ENCODE measurements at places on chromosomes 2 and 18. TPM values are rescaled to one million over a fixed set of nuclear protein-coding genes. Genes with fewer than 3 reads are reported as not detected.

- no peaks in the 10 kb centered on the region for H3K36me3 ChIP-seq
- H3K27me3 ChIP-seq, result no peaks in the 10 kb centered on the region
- DNase-seq, result no peak
- H3K4me1 ChIP-seq, result no peaks in the 10 kb centered on the region
Measured at GRCh38 chr2:109295070-109295780, 166.2 kb downstream of the SH3RF3 start.

DNA sequence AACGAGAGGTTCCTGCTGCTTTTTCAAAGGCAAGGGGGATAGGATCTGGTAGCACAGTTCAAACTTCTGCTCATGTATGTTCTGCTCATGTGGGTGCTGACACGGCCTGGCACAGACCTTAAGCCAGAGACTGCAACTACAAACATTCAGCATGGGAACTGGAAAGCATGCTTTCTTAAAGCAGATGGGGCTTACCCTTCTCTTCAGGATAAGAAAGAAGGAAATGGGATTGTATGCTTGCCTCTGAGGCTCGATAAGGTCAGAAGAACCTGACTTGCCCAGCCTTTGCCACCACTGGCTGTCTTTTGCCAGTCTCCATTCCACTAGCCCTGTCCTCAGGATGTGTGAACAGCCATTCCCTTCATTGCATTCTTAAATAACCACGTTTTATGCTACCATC is 10.7 kb downstream of the DOCK10 start:
- peaks cover 3% of the 10 kb centered on the region for H3K36me3 ChIP-seq
- DNase-seq, result no peak
- no peak overlapping the region for H3K27ac ChIP-seq
- peaks cover 7% of the 10 kb centered on the region for H3K4me1 ChIP-seq

The MATN3 gene
- not detected for total RNA-seq

The MEP1B gene
- not detected for total RNA-seq

GRCh38 chr2:190986221-190986953 is 27.6 kb downstream of the STAT1 start:
- H3K27ac ChIP-seq, result no peak overlapping the region
- no peaks in the 10 kb centered on the region for H3K27me3 ChIP-seq
- H3K4me3 ChIP-seq, result no peak overlapping the region
- peaks cover 2% of the 10 kb centered on the region for H3K4me1 ChIP-seq

DNA sequence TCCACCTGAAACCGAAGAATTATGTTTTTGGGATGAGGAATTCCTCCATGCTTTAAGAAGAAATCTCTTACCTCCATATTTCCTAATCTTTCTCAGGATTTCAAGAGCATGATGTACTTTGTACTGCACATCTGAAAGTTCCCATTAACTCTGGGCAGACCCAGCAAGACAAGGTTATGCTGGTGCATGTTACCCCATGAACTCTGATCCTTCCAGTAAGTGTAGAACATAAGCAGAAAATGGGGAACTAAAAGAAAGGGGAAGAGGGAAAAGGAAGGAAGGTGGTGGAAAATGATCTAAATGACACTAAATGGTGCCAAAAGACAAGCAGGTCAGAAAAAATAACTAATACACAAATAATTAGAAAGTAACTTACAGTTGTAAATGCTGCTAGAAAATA is 50.7 kb downstream of the STRN start:
- DNase-seq, result no peak
- no peaks in the 10 kb centered on the region for H3K27me3 ChIP-seq
- no peak overlapping the region for H3K4me3 ChIP-seq
- H3K36me3 ChIP-seq, result no peaks in the 10 kb centered on the region
- H3K4me1 ChIP-seq, result no peaks in the 10 kb centered on the region
- H3K27ac ChIP-seq, result no peak overlapping the region

DNA sequence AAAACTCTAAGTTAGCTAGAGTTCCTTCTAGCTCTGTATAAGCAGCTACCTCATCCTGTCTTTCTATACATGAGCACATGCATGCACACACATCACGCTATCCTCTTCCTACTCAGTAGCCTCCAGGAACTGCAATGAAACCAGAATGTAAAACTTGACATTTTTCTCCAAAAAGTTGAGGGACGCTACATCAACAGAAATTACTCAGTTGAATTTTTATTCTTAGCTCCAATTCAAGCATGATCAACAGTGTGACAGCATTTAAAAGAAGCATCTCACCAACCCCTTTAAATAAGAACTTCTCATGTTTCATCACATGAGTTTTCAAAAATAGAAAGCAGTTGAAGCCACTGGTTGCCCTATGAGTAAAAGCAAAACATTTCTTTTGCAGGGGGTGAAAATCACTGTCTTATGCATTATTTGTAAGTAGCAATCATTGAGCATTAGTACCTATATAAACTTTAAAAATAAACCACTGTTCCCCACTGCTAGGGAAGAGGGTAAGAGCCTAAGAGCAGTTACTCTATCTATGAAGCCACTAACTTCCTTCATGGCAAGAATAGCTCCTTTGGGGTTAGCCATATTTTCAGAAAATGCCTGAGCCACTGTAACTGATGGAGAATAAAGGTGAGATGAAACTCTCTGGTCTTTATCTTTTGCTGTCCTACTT is 77.9 kb upstream of the ARL5A start:
- no peaks in the 10 kb centered on the region for H3K27me3 ChIP-seq
- H3K27ac ChIP-seq, result no peak overlapping the region
- no peaks in the 10 kb centered on the region for H3K36me3 ChIP-seq
- no peaks in the 10 kb centered on the region for H3K4me1 ChIP-seq

The RFTN2 gene
- total RNA-seq, result not detected

The ZNF892 gene
- total RNA-seq, result 5.5 TPM

The UGT1A5 gene
- not detected for total RNA-seq

The SOWAHC gene
- total RNA-seq, result 0.05 TPM

- no peaks in the 10 kb centered on the region for H3K36me3 ChIP-seq
- H3K27ac ChIP-seq, result peak overlapping the region; percentile 83
- H3K4me3 ChIP-seq, result peak overlapping the region; percentile 93
- peaks cover 15% of the 10 kb centered on the region for H3K4me1 ChIP-seq
- no peaks in the 10 kb centered on the region for H3K27me3 ChIP-seq
- DNase-seq, result peak; percentile 86
Measured at GRCh38 chr2:164840930-164841718, 499 bp downstream of the COBLL1 start.

The MGAT4A gene
- 32.7 TPM for total RNA-seq

DNA sequence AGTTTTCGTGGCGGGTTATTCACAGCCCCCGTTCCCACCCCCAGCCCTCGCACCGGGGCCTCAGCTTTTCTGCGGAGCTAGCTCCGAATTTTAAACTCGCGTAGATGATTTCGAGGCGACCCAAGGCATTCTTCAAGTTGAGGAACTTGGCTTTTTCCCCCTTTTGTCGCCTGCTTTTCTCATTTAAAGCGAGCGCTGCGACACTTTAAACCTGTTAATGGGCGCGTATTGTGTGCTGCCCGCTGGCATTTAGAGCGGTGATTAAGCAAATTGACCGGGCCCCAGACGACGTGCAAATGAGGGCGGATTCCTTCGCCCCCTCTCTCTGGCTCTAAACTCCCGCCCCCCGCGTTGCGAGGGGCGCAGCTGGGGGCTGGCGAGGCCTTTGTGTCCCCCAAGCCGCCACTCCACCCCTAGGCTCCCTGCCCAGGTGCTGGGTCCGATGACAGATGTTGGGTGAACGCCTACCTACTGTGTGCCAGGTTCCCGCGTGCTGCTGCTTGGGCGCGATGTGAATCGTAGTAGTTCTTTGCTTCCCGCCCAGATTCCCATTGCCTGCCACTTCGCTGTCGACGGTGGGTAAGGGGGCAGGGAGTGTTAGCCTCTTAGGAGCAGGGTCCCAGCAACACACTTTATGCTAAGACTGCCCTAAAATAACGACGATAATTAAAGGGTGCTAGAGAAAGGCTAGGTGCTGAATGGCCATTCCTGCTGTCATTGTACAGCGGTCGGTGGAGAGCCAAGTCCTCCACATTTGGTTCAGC is 1.9 kb downstream of the TCF7L1 start:
- peaks cover 19% of the 10 kb centered on the region for H3K4me1 ChIP-seq
- peak; percentile 9 for DNase-seq
- H3K27ac ChIP-seq, result no peak overlapping the region

- H3K27me3 ChIP-seq, result no peaks in the 10 kb centered on the region
- H3K27ac ChIP-seq, result no peak overlapping the region
- H3K4me1 ChIP-seq, result peaks cover 13% of the 10 kb centered on the region
- peaks cover 2% of the 10 kb centered on the region for H3K36me3 ChIP-seq
Measured at GRCh38 chr2:20744366-20745335, 77.7 kb downstream of the GDF7 start.

The UNC80 gene
- not detected for total RNA-seq

The FOXD4L1 gene
- total RNA-seq, result 0.81 TPM

DNA sequence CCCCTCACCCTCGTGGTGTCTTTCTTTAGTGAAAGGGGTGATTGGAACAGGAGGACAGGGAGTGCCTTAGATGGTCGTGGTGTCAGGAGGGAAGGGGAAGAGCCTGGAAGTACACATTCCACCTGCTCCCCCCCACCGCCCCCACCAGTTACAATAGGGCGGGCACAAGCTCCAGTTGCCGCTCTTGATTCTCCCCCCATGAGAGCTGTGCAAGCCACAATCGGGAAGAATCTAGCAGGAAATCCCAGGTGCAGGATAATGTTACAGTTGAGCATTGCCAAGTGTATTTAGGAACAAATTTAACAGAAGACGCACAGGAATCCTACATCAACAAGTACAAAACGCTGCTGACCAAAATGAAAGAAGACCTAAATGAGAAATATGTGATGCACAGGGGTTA is 73.6 kb downstream of the ASAP2 start:
- H3K27me3 ChIP-seq, result no peaks in the 10 kb centered on the region
- no peaks in the 10 kb centered on the region for H3K36me3 ChIP-seq
- no peak overlapping the region for H3K27ac ChIP-seq

DNA sequence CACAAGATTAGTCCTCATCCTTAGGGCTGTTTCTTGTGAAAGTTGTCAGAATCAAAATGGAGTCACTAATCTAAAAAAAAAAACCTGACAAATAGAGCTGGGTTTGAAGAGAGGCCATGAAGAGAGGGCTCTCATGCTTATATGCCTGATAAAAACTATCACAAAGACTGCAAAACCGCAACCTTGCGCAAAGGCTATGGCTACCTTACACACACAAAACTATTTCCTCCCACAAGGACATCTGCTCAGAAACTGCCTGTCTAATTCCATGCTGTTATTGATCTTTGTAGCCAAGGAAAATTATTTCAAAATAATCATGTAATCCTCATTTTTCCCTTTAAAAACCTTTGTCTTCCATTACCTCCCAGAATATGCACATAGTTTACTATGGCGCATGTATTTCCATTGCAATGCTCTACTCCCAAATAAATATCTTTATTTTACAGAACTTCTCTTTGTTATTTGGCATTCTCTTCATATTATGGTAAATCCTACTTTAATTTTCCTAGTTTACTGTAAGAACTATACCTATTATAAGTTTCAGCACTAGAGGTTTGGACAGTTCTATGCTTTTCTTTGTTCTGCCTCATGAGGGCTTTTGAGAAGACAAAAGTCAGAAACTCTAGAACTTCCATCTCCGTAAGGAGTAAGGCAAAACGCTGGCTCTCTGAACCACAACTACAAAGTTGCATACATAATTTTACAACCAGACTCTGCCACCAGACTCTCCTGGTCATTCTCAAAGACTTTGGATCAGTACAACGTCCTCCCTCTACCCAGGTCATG is 9.6 kb upstream of the DPYSL5 start:
- H3K36me3 ChIP-seq, result no peaks in the 10 kb centered on the region
- peaks cover 5% of the 10 kb centered on the region for H3K27me3 ChIP-seq
- no peaks in the 10 kb centered on the region for H3K4me1 ChIP-seq
- H3K27ac ChIP-seq, result no peak overlapping the region
- no peak overlapping the region for H3K4me3 ChIP-seq

The TUBA4B gene
- not detected for total RNA-seq

DNA sequence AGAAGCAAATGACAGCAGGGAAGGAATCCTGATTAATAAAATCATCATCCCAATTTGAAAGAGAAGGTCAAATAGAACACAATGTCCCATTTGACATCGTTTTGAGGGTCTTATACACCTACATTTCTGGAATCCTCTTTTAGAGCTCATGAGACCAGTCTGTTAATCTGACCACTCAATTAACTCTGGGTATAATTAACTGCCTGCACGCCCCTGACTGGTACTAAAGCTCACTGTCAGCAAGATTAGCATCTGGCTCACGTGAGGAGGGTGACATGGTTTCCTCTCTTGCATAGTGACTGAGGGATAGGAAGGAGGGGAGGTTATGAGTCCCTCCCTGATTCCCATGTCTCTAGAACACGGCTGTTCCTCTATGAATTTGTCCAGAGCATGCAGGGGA is 124.3 kb downstream of the ICOS start:
- peaks cover 3% of the 10 kb centered on the region for H3K27me3 ChIP-seq
- no peak for DNase-seq
- H3K36me3 ChIP-seq, result no peaks in the 10 kb centered on the region
- H3K4me1 ChIP-seq, result no peaks in the 10 kb centered on the region

DNA sequence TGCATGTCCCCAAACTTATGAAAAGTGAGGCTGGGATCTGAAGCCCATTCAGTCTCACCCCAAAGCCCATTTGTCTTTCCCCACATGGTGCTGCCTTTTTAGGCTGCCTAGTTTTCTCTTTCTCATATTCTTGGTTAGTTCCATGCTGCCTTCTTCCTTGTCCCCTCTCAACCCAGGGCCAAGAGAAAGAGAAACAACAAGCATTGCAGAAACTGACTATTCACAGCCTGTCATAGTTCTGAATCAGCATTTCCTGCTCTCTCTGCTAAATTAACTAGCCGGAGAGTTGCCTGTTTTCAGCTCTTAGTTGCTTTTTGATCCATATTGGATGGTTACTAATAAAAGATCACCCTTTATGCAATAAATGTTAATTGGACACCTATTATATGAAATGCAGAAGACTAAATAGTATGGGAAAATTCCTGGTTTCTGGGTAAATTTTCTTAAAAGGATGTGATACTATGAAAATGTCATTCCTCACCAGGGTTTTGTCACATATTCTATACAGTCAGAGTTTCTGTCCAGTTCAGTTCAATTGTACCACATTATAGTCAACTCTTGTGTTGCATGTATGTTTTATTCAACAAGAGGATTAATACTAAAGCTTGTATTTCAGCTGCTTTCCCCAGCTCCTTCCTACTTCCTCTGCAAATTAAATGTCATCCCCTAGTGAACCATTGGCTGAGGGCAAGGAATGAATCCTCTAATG is 246.5 kb downstream of the GALR1 start:
- H3K27ac ChIP-seq, result no peak overlapping the region
- H3K27me3 ChIP-seq, result no peaks in the 10 kb centered on the region
- H3K4me3 ChIP-seq, result no peak overlapping the region
- no peak for DNase-seq

DNA sequence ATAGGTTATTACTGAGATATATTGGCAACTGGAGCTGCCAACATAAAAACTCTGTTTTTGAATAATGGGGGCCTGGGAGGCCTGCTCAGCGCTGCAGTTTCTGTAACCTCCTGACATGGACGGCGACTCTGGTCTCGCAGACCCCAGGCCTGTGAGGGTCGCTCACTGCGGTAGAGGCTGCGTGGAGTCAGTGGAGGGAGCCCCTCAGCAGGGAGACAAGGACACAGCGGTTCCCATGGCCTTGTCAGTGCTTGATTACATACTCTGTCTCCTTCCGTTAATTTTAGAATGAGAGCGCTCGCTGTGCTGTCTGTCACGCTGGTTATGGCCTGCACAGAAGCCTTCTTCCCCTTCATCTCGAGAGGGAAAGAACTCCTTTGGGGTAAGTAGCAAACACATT is 858 bp downstream of the TPO start:
- no peak for DNase-seq
- no peak overlapping the region for H3K27ac ChIP-seq
- H3K27me3 ChIP-seq, result no peaks in the 10 kb centered on the region
- H3K36me3 ChIP-seq, result no peaks in the 10 kb centered on the region
